Activated CD8-positive, alpha-beta memory T cell treated with anti-CD3 and anti-CD28 coated beads for 1 hour (primary cell): ENCODE measurements at places on chromosomes 7 and 10.

- no peak for DNase-seq
Measured at GRCh38 chr10:123212640-123213039, 58.4 kb downstream of the BUB3 start.

GRCh38 chr10:59376846-59377245 is 14.5 kb upstream of the FAM13C start:
- DNase-seq, result no peak

- DNase-seq, result no peak
Measured at GRCh38 chr10:119673271-119673670, 22.1 kb downstream of the BAG3 start.

DNA sequence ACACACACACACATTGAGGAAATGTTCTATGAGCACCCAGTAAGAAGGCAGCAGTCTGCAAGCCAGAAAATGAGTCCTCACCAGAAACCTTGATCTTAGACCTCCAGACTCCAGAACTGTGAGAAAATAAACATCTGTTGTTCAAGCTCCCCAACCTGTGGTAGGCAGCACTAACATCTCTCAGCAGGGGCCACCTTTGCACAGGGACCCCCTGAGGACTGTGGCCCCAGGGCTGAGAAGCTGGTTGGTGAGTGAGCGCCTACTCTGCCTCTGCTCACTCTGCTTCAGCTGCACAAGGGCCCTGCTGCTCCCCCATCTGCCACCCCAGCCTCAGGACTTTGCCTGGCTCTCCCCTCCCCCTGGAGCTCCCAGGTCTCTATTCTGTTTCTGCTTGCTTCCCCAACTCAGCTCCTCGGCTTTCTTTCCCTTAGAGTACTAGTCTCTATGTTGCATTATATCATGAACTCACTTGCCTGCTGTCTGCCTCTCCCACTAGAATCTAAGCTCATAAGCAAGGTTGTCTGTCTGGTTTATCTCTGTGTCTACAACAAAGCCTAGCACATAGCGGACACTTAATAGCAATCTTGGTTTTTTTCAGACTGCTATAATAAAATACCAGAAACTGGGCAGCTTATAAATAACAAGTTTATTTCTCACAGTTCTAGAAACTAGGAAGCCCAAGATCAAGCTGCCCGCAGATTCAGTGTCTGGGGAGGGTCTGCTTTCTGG is 40.4 kb upstream of the PRLHR start:
- no peak for DNase-seq

- DNase-seq, result no peak
Measured at GRCh38 chr7:151889406-151890354, 12.8 kb upstream of the PRKAG2 start.

- no peak for DNase-seq
Measured at GRCh38 chr10:51121861-51122260, 47.6 kb downstream of the PRKG1 start.
